ENCODE measurements at places on chromosomes 16 and 17. TPM values are rescaled to one million over a fixed set of nuclear protein-coding genes. Genes with fewer than 3 reads are reported as not detected.

TEKT1 gene
- total RNA-seq, result not detected

ATP2A1 gene
- total RNA-seq, result 1.2 TPM

ENPP7 gene
- total RNA-seq, result not detected

GRB7 gene
- not detected for total RNA-seq

CCL2 gene
- total RNA-seq, result 4.1 TPM

TBC1D3B gene
- total RNA-seq, result 2.1 TPM

Data from A375 (cell line).